Stimulated activated CD8-positive, alpha-beta memory T cell treated with anti-CD3 and anti-CD28 coated beads, Interleukin-15, amount 100 ng/mL, for 24 hours (primary cell): ENCODE measurements at places on chromosomes 1 and 21.

- no peak for DNase-seq
These were observed 10.7 kb upstream of the DNASE2B start for GRCh38 chr1:84387480-84388163.

GRCh38 chr1:219076326-219076937, 97.2 kb upstream of the LYPLAL1 start:
- DNase-seq = no peak

DNA sequence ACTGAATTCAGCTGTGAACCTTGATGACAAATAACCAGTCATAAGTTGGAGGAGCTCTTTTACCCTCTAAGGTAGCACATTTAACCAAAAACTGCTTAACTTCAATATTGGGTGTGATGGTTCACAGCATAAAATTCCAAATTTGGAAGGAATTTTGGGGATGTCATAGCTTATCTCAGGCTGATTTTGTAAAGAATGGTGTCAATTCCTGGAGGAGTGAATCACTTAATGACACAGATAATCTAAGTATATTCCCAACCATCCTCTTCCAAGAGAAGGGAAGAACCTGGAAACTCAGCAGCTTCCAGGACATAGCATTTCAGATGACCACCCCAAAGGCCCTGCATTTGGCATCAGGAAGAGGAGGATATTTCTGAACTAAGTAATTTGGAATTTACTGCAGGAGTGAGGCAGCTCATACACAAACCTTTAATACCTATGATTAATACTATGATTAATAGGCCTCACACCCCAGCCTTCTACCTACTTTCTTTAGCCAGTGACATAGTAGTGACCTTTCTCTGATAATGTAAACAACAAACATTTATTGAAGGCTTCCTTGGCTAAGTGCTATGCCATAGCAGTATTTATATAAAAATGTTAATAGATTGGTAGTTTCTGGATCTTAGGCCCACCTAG, 14.5 kb downstream of the GLUL start:
- no peak for DNase-seq

DNA sequence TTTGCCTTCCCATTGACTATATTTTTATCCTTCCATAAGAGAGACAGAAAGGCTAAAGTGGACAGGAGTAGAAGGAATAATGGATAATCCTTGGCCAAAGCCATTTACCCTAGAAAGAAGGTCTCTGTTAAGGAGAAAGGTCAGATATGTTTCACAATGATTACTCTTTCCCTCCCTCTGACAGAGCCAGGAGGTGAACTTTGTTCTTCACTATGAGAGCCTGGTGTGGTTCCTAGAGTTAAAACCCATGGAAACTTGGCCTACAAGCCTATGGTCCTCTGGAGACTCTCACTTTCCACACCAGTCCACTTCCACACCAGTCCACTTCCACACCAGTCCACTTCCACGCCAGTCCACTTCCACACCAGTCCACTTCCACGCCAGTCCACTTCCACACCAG, 479.9 kb upstream of the ZP4 start:
- no peak for DNase-seq

DNA sequence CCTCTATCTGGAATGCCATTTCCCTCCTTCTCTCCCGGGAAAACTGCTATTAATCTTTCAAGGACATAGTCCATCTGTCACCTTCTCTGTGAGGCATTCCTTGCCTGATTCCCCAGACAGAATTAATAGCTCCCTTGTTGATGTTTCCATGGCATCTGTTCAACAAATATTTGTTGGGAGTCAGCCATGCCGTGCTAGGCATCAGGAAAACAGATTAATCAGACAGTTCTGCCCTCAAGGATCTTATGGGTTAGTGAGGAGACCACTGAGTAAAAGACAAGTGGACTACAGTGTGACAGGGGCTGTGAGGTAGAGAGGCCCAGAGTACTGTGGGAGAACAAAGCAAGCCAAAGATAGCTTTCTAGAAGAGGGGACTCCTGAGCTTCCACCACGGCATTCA, 11.4 kb upstream of the MAGOH start:
- no peak for DNase-seq

- no peak for DNase-seq
These were observed 43.1 kb downstream of the RASSF5 start for GRCh38 chr1:206550446-206550845.

- no peak for DNase-seq
These were observed 993 bp downstream of the SYPL2 start for GRCh38 chr1:109467301-109467777.

- no peak for DNase-seq
These were observed at the start of gene AADACL3 for GRCh38 chr1:12715896-12716437. Gene AADACL3, plus strand, starts transcription at chr1:12716110. Its CDS starts 67 bp downstream, at chr1:12716177.

- DNase-seq = no peak
These were observed 87.6 kb upstream of the WLS start for GRCh38 chr1:68319907-68320306.

- no peak for DNase-seq
These were observed 23.3 kb downstream of the RPRD2 start for GRCh38 chr1:150387200-150387599.

DNA sequence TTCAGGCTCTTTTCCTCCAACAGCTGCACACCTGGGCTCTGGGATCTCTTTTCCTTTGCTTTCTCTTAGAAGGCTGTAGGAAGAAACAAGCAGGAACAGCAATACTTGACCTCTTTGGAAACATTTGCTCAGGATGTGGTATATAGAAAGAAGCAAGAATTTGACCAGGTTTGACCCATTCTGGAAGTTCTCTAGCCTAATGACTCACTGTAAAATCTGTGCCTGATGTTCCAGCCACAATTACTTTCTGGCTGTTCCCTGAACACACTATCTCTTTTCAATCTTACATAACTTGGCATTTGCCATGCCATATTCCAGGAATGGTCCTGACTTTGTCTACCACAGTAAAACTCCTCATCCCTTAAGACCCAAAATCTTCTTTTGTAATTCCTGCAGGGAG, 419.9 kb upstream of the DAB1 start:
- no peak for DNase-seq

DNA sequence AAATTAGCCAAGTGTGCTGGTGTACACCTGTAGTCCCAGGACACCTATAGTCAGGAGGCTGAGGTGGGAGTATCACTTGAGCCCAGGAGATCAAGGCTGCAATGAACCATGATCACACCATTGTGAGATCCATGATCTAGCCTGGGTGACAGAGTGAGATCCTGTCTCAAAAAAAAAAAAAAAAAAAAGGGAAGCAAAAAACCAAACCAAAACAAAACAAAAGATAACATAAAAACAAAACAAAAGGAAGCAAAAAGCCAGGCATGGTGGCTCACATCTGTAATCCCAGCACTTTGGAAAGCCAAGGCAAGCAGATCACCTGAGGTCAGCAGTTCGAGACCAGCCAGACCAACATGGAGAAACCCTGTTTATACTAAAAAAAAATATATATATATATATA, 9.4 kb upstream of the AKR1A1 start:
- DNase-seq = no peak

DNA sequence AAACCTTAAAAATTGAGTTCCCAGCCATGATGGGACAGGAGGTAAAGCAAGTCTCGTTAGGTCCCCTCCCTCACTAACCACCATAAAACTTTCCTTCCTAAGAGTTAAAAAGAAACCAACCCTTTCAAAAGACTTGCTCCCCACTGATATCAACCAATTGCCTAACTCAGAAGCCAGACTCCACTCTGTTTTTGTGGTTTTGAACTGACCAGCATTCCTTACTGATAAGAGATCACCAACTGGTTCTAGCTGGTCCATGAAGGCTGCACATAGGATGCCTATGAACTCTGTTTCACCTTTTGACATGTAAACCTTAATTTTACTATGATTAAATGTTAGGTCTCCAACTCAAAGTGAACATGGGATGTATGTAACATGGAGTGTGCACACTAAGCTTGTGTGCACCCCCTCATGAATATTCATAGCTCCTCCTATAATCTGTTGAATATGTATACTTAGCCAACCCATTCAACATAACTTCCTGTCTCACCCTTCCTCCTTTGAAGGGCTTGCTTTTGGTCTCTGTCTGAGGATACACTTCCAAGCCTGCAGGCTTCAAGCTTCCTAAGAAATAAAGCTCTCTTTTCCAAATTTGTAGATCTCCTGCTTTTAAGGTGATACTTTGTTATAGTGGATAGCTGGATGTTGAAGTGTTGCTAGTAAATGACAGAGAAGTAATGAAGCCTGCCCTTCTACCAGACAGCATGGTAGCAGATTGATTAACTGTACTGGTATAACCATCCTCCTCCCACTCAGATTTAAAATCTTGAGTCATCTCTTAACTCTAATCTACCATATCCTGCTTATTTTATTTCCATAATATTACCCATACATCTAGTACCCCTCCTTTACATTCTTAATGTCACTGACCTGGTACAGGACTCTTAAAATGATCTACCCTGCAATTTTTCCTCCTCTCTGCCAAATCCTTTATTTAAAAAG, 95.6 kb downstream of the ZNF644 start:
- no peak for DNase-seq

DNA sequence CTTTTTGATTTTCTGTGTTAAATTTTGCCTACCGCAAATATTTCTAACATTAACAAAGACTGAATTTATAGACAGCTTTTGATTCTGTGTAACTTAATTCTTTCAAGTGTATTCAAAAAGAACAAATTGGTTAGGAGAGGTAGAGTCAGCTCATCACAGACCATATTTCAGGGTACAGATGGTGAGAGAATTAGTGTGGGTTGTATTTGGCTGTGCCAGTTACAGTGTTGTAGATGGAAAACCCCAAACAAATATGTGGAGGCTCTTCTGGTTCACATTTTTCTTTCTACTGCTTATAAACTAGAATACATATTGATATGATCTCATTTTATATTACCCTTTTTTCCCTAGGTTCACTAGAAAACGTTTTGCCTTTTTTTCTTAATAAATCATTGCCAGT, 11.1 kb downstream of the RCAN3 start:
- DNase-seq = no peak

GRCh38 chr21:15400905-15401304, 328.9 kb upstream of the USP25 start:
- no peak for DNase-seq

DNA sequence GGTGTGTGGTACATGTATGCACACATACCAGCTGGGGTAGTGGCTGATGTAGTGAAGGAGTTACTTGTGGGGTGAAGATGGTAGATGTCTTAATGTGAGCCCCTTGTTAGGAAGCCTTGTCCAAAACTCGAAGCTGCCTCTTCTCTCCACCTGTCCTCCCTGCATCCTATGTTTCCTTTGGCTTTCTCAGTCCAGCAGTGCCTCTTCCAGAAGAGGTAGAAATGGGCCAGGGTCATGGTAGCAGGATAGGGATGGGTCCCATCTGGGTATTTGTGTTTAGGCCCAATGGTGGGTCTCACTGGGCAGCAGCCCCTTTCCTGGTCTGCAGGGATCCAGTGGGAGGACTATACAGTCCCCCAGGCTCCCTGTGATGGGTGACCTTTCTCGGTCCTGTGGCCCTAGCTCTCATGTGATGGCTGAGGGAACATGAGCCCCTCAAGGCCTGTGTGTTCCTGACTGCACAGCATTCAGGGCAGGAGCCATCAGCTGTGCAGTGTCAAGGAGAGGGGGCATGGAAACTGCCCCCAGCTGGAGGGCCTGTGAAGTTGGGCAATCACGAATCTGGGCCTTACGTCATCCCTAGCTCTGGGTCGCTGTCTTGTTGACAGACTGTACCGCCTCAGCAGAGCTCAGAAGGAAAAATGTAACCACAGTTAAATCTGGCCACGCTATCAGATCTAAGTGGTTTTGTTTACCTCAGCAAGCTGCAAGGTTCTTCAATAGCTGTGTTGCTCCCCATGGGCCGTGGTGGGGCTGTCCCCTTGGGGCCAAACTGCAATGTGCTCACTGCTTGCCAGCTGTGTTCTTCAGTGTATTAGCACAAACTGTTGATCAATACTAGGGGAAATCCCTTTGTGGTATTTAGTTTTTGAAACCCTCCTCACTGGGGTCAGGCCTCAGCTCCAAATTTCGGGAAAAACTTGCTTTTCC, 82.7 kb downstream of the NOS1AP start:
- no peak for DNase-seq

DNA sequence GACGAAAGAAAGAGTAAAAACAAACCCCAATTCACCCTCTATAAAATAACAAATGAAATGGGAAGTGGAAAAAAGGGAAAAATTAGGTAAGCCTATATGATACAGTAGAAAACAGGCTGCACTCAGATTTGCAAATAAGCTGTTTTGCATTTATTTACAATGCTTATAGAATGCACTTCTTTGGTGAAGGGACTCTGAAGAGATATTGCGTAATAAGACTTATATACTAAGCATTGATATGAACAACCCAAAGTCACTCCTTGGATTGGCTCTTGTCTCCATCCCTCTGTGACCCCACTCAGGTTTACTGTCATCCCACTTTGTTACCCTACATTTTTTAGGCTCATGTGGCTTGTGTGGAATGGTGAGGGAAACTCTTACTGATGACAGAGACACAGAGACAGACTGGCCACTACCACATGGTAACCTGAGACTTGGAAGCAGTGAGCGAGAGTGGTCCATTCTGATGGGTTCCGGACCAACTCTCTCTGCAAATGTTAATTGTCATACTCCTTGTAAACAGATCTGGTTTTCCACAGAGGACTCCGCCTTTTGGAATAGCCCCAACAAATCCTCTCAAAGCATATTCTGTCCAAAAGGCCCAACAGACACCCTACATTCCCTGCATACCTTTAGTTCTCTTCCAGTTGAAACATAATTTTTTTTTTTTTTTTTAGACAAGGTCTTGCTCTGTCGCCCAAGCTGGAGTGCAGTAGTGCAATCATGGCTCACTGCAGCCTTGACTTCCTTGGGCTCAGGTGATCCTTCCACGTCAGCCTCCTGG, 11.0 kb downstream of the GSTM5 start:
- no peak for DNase-seq

DNA sequence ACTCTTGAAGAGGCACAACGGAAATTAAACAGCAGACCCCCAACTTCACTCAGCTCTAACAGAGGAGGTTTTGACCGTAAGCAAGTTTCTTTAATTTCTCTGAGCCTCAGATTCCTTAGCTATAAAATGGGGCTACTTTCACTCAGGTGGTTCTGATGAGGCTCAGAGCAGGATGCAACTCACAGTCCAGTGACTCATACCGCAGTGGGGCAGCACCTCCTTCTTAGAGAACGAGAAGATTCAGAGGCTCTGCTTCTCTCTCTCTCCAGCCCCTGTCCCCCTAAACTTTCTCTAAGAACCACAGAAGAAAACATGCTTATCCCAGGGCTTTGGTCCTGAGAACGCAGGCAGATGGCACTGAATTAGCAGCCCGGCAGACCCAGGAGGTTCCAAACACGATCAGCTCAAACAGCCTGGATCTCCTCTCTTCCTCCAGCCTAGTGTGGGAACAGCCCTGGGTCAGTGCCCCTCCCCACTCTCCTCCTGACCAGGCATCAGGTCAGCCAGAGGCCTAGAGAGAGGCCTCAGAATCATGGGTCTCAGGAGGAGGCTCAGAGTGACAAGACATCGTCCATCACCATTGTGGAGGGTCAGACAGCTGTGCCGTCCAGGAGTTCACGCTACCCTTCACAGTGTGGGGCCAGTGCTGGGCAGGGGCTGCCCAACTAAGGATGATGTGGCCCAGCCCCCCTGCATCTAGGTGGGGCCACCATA, 433.0 kb downstream of the PTPRU start:
- no peak for DNase-seq

DNA sequence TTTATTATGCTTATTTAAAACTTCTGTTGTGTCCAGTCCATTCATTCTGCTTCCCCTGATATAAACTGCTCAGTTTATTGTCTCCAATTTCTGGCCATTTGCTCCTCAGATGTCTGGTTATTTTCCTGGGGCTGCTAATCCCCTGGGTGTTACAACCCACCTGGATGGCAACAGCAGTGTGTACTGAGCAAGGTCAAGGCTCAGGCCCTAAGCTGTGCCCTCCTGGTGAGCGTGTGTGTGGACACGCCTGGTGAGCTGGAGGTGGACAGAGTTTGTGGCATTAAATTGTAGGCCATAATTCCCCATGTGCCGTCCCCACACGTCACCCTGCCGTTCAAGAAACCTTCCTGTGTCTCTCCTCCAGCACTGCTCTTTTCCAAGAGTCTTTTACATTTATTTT, 18.1 kb upstream of the KIF1B start:
- DNase-seq = no peak
